ENCODE measurements at places on chromosomes 1 and 21. TPM values are rescaled to one million over a fixed set of nuclear protein-coding genes. Genes with fewer than 3 reads are reported as not detected.

GRCh38 chr1:36656271-36656670, 173.6 kb upstream of the CSF3R start:
- no peaks in the 10 kb centered on the region for H3K4me1 ChIP-seq
- H3K27ac ChIP-seq: no peak overlapping the region
- no peak overlapping the region for H3K4me3 ChIP-seq

DNA sequence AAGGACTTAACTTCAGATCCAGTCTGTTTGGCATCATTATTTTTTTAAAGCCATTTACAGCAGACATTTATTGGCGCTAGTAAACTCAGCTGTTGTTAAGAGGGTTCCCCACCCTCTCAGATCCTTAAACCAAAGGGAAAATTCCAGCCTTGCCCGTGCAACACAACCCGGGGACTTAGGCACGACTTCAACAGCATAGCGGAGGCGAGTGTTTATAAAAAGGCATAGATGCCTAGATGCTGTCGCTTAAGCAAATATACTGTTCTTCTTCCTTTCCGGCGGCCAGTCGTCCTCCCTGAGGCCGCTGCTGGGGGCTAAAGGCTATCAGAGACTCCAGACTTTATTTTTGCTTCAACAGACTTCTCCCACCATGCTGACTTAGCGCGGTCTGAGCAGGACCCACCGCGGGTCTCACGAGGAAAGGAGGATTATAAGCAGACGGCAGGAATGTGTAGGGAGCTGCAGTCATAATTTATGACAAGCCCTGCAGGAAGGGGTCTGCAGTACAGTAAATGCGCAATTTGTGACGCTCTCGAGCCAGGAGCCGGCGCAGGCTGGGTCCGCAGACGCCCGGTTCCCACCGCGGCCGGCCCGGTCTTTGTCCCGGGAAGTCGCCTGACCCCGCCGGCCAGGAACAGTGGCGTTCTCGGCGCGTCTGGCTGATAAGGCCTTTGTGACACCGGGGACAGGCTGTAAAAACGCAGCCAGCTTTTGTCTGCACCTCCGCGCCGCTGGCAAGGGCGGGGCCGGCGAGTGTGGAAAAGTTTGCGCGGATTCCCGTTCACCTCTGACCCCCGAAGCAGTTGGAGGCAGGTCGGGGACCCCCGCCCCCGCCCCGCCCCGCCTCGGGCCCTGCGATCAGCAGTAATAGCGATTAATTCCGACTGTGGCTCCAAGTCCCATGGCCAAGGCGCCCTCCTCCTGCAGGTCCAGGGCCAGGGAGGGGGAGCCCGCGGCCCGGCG, 61.2 kb upstream of the ARHGEF16 start:
- peak; percentile 2 for DNase-seq
- H3K27me3 ChIP-seq: peaks cover 6% of the 10 kb centered on the region
- H3K27ac ChIP-seq: peak overlapping the region; percentile 92
- no peaks in the 10 kb centered on the region for H3K36me3 ChIP-seq
- peak overlapping the region; percentile 6 for H3K4me3 ChIP-seq

DNA sequence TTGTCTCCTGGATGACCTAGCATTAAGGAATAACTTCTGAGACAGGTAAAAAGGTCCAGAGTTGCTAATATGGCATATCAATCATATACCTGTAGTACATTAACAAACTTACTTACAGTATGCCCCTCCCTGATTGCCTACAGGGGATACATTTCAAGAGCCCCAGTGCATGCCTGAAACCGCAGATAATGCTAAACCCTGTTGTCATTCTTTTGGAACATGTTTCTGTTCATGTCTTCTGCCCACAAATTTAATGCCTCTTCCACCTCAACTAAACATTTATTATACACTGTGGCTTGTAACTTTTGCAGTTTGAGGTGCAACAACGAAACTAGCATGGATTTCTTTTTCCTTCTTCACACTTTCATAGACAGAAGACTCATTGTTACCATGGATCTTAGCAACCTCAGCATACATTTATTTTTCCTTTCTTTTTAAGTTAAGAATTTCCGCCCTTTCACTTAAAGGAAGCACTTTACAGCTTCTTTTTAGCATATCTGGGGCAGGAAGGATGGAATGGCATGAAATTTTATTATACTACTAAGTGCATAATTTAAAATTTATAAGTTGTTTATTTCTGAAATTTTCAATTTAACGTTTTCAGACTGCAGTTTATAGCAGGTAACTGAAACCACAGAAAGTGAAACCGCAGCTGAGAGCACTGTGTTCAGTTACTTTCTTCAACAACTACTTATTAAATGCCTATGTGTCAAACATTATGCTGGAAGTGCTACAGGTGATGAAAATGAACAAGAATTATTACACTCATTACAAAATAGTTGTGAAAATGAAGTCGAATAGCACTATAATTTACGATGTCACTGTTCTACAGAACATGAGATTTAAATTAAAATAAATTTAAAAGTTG, 25.3 kb downstream of the F13B start:
- no peak overlapping the region for H3K4me3 ChIP-seq
- no peak for DNase-seq
- H3K27me3 ChIP-seq: no peaks in the 10 kb centered on the region
- no peaks in the 10 kb centered on the region for H3K4me1 ChIP-seq
- no peak overlapping the region for H3K27ac ChIP-seq
- no peaks in the 10 kb centered on the region for H3K36me3 ChIP-seq

DNA sequence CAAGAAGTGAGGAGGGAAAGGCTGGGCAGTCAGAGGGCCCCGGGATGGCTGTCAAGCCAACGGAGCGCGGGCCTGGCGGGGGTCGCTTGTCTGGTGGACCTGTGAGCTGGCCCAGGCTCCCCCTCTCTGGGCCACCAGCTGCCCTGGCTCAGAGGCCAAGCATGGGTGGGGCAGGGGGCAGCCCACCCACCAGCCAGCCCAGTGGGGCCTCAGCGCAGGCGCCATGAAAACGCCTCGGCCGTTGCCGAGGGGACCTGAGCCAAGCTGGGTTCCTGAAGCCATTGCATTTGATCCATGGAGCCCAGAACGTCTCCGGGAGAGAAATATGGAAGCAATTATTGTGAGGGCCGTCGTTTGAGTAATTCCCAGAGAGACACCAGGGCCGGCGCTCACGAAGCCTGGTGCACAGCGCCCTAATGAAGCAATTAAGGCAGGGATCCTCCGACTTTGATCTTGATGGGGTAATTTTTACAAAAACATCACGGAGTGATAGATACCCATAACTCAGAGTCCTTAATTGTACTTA, 90.5 kb upstream of the TTC34 start:
- H3K4me3 ChIP-seq: no peak overlapping the region
- no peak overlapping the region for H3K27ac ChIP-seq
- H3K36me3 ChIP-seq: no peaks in the 10 kb centered on the region
- H3K27me3 ChIP-seq: no peaks in the 10 kb centered on the region

DNA sequence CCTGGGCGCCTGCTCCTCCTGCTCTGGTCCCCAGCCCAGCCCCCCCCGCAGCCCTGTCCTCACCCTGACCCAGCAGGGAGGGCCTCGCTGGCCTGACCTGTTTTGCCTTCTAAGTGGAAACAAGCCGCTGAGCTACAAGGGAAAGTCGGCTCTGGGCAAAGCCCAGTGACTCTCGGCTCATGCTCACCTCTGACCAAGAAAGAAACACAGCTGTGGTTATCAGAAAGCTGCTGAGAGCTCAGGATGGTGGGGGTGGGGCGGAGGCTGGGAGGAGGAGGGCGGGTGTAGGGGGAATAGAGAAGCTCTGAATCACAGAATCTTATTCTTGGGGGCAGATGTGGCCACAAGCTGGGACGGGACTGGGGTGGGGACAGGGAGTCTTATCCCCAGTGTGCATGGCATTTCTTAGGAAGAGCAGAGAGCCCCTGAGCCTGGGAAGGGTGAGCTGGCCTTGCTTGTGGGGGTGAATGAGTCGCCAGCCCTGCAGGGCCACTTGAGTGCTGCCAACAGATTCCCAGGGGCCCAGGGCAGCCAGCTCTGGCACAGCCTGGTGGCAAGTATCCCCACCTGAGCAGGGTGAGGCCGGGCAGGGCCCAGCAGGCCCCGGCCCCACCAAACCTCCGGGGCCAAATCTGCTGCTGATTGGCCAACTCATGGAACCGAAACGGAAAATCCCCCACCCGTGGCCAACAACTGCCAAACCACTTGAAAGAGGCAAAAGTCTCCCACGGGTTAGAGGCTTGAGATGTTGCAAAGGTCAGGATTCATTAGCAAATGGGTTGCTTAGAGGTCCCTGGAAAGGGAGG, 120.6 kb downstream of the SPSB1 start:
- H3K4me1 ChIP-seq: peaks cover 32% of the 10 kb centered on the region
- no peak overlapping the region for H3K4me3 ChIP-seq
- peak; percentile 80 for DNase-seq
- H3K36me3 ChIP-seq: no peaks in the 10 kb centered on the region
- no peaks in the 10 kb centered on the region for H3K27me3 ChIP-seq
- H3K27ac ChIP-seq: peak overlapping the region; percentile 91

GUCA2A gene
- total RNA-seq: not detected

DNA sequence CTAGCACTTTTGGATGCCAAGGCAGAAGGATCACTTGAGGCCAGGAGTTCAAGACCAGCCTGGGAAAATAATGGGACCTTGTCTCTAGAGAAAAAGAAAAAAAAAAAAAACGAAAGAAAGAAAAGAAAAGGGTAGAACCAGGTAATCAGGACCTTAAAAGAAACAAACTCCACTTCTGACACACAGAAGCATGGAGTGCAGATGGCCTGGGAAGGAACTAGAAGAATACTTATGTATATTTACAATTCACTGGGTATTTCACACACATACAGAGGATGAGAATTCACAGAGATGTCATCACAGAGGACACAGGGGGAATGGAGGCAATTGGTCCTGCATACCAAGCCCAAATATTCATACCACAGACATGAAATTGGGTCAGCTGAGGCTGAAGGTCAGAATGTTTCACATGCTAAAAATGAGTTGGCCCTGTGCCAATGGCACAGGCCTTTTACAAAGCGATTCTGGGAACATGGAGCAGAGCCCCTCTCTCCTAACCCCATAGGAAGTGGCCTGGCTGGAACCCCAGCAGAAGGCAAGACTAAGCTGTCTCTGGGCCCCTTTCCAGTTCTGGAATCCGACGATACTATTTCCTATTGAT, 4.4 kb downstream of the B4GALT3 start:
- no peak overlapping the region for H3K4me3 ChIP-seq
- no peak for DNase-seq
- no peaks in the 10 kb centered on the region for H3K27me3 ChIP-seq
- H3K4me1 ChIP-seq: no peaks in the 10 kb centered on the region
- H3K27ac ChIP-seq: no peak overlapping the region

GRCh38 chr1:3222042-3222692, 153.2 kb downstream of the PRDM16 start:
- no peaks in the 10 kb centered on the region for H3K27me3 ChIP-seq
- H3K4me1 ChIP-seq: peaks cover 24% of the 10 kb centered on the region
- peak overlapping the region; percentile 55 for H3K27ac ChIP-seq
- no peaks in the 10 kb centered on the region for H3K36me3 ChIP-seq
